ENCODE measurements at places on chromosomes 4 and X. TPM values are rescaled to one million over a fixed set of nuclear protein-coding genes. Genes with fewer than 3 reads are reported as not detected.

GRCh38 chr4:68445111-68445510 is 2.2 kb upstream of the TMPRSS11E start:
- DNase-seq: no peak

GRCh38 chrX:10893366-10893765 is 217.8 kb upstream of the HCCS start:
- DNase-seq: no peak

GRCh38 chr4:14529653-14530052 is 472.6 kb upstream of the CPEB2 start:
- DNase-seq: peak; percentile 44

The STATH gene
- polyA plus RNA-seq: not detected

DNA sequence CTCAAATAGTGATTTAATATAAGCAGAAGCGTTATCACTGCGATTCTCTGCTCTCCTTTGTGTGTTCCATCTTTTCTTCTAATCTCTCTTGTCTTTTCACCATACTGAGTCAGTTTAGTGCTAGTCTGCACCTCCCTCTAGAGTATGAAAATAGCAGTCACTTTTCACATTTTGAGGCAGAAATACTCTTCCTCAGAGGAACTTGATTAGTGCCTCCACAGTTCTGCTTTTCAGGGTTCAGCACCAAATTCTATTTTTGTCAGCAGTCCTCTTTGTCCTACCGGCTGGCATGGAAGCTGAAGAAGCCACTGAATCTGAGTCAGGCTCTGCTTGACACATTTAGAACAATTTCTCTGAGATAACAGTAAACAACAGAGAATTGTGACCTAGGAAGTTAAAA is 49.7 kb upstream of the ANKRD17 start:
- no peak for DNase-seq

The LUZP4 gene
- not detected for polyA plus RNA-seq

- DNase-seq: no peak
Measured at GRCh38 chrX:9369802-9370291, 95.0 kb upstream of the TBL1X start.

DNA sequence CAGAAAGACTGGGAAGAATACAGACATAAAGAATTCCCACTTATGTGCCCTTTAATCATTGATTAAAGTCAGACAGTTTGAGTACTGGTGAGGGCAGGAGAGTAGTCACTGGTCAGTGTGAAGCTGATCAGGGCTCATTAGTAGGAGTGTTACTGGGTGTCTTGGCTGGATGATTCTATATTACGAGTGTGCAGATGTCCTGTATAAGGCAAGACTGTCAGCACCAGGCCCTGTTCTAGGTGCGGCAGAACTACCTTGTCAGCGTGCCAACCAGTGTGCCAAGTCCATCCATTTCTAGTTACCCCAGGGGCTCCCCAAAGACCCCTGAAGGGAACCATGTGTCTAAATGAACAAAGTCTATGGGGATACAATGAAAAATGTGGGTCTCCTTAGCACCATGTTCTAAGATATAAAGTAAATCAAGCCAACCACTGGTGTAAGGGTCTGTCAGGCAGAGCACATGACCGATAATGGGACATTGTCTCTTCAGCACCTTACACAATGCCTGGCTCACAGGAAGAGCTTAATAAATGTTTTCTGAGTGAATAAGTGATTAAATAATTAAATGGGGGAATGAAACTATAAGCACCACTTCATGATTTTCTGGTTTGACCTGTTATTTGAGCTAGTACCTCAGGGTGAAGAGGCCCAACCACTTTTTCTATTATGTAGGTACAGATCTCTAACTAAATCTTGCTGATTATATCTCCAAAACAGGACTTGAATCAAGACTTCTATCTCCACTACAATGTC is 205.0 kb downstream of the CAMK2D start:
- DNase-seq: no peak

The ABCG2 gene
- 2.4 TPM for polyA plus RNA-seq

The IL2 gene
- not detected for polyA plus RNA-seq

The PAGE1 gene
- polyA plus RNA-seq: not detected

The FAT4 gene
- polyA plus RNA-seq: 0.78 TPM

DNA sequence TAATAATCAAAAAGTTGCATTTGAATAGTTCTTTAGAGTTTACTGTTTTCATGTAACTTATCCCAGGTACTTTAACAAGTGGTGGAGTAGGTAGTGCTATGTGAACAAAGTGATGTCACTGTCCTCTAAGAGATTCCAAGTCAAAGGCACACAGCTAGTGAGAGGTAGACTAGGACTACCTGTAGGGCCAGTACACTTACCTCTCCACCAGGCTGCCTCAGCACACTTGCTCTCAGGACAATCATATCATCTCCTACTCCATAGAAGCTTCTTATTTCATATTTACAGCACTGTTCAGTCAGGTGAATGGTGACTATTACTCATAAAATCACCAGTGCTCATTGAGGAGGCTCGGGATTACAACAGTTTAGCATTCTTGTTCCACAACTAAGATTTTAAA is 173.0 kb upstream of the EMCN start:
- no peak for DNase-seq

DNA sequence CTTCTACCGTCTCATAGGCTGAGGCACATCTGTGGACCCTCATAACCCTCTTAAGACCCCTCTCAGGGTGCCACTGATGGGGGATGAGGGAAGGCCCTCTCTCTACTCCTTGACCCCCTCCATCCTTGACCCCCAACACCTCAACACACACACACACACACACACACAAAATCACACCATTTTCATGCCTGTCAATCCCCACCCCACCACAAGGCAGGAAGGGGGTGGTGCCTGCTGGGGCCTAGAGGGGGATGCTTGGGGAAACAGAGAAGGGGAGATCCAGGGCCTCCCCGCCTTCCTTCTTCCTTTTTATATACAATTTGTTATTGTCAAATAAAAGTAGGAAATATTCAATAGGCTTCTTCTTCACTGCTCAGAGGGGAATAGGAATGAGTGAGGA is 1.2 kb upstream of the EBP start:
- no peak for DNase-seq

DNA sequence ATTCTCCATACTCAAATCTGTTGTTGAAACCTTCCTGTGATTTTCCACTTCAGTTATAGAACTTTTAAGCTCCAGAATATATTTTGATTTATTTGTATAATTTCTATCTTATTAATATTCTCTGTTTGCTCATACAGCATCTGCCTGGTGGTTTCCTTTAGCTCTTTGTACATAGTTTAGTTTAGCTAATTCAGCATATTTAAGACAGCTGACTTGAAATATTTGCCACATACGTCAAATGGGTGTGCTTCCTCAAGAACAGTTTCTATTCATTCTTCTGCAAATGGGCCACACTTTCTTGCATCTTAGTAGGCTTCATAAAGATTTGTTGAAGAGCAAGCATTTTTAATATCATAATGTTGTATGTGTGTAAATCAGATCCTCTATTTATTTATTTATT is 101.8 kb downstream of the MAGEC1 start:
- no peak for DNase-seq

GRCh38 chrX:8179656-8180055 is 8.6 kb upstream of the VCX2 start:
- no peak for DNase-seq

DNA sequence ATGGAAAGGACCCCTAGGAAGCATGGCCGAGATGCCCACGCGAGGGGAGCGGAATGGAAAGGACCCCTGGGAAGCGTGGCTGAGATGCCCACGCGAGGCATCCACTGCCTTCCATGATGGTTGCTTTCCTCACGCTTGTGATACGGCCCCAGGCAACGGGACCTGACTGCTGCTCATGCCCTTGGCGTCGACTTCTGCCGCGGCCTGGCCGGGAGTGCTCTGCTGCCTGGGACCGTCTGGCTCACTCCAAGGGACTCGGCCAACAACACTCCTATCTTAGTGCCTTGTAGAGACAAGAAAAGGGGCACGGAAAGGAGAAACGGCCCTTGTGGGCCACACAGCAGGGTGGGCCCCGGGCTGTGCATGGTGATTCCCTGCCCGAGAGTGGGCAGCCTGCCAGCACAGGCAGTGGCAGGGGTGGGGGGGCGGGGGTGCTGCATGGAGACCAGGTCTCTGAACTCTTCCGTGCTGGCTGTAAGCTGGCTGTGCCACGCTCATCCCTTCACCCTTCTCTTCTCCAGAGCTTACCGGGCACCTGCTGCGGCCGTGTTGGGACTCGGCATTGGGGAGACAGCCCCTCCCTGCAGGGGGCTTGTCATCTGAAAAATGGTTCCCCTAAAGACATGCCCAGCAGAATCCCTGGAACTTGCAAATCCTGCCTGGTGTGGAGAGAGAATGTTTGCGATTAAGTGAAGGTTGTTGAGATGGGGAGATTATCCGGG is 38.6 kb upstream of the HMX1 start:
- no peak for DNase-seq

DNA sequence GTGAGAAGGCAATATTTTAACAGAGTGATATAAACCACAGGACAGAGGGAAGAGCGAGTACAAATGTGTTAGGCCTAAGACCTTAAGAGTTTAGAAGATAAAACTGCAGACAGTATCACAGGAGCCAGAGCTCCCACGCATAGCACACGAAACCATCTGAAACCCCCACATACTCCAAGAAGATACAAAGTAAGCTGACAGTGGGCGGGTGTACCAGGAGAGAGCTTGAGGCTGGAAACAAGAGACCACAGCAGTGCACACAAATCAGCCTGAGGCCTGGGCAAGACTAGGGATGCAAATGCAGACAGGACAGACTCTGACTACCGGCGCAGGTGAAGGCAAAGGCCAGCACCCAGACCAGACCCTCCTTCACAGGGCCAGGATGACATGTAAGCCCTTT is 54.1 kb upstream of the ARHGAP24 start:
- DNase-seq: no peak

- DNase-seq: no peak
Measured at GRCh38 chr4:22587253-22587652, 71.4 kb upstream of the ADGRA3 start.

GRCh38 chrX:129530410-129530809 is 7.1 kb upstream of the SMARCA1 start:
- no peak for DNase-seq

DNA sequence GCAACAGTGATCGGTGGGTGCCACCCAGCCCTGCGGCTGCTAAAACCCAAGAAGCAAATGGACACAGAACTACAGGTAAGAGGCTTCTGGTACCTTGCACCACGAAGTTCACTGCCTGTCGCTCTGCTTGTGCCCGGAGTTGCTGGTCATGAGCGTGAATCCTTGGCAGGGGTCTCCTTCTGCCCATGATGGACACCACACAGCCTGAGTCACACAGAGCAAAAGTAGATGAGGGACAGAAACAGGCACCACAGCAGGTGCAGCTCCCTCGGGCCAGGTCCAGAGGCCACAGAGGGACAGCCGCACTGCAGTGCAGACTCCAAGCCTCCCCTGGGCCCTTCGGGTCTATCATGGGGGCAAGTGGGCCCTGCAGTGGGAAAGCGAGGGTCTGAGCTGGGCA is 22.4 kb downstream of the NAT8L start:
- peak; percentile 38 for DNase-seq

The FAM47A gene
- not detected for polyA plus RNA-seq

The FAM184B gene
- 0.05 TPM for polyA plus RNA-seq

- DNase-seq: no peak
Measured at GRCh38 chr4:87409420-87409939, 12.9 kb upstream of the NUDT9 start.

DNA sequence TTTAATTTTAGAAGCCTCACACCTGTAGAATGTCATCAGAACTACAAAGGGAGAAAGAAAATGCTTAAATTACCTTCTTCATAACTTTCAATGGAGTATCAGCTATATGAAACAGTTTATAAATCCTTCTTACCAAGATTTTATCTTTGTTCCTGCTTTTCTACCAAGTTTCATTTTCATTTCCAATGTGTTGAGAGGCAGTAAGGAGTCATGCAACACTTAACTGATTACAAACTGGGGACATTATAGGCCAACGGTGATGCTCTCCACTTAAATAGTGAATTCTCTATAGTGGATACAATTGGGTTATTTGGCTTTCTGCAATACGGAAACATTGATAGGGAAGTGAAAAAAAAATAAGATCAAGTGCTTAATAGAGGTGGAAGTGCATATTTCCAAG is 145.2 kb upstream of the FTHL17 start:
- no peak for DNase-seq

GRCh38 chr4:40196272-40196671 is 559 bp upstream of the RHOH start:
- DNase-seq: no peak

DNA sequence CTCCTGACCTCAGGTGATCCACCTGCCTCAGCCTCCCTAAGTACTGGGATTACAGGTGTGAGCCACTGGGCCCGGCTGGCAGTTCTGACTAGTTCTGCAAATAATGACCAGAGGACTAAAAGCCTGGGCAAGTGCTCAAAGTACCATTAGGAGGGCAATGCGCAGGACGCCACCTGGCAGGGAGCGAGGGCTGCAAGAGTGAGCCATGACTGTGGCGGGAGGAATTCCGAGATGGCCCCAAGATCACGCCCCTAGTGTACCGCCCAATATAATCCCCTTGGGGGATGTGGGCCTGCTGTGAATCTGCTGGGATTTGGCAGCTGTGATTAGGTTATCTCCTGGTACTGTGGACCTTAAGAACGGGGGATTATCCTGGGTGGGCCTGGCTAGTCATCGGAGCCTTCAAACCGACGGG is 26.2 kb upstream of the GPR78 start:
- no peak for DNase-seq

DNA sequence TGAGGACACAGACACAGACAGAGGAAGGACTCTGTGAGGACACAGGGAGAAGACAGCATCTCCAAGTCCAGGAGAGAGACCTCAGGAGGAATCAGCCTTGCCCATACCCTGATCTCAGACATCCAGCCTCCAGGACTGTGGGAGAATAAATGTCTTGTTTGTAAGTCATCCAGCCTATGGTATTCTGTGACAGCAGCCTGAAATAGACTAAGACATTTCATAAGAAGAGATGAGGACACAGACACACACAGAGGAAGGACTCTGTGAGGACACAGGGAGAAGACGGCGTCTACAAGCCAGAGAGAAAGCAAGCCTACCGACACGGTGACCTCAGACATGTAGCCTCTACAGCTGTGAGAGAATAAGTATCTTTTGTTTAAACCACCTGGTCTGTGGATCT is 112.1 kb downstream of the DHRSX start:
- DNase-seq: no peak

- no peak for DNase-seq
Measured at GRCh38 chr4:178871476-178871875, 1429.2 kb upstream of the AGA start.

- no peak for DNase-seq
Measured at GRCh38 chr4:147689067-147689466, 5.1 kb upstream of the PRMT9 start.

Measured in H1 (cell line).